ENCODE measurements at places on chromosomes 3 and 15.
A peak's percentile ranks its signal among the peaks of the same experiment; 100 is the strongest.

- peak; percentile 23 for DNase-seq
Observed at GRCh38 chr3:144127700-144128099, 156.1 kb downstream of the DIPK2A start.

DNA sequence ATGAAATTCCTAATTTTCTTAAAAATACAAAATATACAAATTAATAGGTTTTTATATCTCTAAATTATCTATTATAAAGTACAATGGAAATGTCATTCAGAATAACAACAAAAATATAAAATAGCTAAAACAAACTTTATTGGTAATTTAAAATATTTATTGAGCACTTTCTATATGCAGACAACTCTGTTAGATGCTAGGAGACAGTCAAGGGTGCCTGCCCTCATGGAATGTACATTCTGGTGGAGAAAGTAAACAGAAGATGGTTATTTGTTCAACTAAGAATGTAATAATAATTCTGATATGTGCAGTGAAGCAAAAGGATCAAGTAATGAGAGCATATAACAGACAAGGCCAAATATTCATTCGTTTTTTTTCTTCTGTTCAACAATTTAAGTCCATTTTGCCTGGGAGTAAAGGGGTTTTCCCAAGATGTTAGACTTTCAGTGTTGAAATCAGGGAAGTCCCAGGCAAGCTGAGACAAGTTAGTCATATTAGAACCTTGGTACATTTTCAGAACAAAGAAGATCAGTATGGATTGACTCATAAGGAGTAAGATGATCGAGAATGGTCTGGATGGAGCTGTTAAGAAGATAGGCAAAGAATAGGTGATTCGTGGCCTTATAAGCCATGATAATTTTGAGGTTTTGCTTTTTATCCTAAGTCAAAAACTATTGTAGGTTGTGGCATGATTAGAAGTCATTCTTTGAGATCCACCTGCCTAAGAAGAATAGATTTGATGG is 150.2 kb upstream of the MLF1 start:
- DNase-seq, result no peak

DNA sequence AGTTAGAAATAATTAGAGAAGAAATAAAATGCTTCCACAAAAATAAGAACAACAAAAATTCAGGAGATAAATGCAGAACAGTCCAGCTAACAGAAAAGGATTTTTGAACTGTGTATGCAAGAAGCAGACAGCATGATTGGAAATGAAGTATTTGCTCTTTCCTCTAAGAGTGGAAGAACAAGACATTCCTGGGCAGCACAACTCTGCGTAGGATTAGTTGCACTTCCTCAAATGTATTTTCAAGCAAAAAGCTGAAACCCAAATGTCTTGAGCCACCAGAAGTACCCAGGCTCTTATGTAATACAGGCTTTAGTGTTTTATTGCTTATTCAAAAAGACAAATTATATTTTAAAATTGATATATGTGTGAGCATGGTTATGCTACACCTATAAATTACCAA is 127.2 kb downstream of the ZBTB20 start:
- DNase-seq, result no peak

DNA sequence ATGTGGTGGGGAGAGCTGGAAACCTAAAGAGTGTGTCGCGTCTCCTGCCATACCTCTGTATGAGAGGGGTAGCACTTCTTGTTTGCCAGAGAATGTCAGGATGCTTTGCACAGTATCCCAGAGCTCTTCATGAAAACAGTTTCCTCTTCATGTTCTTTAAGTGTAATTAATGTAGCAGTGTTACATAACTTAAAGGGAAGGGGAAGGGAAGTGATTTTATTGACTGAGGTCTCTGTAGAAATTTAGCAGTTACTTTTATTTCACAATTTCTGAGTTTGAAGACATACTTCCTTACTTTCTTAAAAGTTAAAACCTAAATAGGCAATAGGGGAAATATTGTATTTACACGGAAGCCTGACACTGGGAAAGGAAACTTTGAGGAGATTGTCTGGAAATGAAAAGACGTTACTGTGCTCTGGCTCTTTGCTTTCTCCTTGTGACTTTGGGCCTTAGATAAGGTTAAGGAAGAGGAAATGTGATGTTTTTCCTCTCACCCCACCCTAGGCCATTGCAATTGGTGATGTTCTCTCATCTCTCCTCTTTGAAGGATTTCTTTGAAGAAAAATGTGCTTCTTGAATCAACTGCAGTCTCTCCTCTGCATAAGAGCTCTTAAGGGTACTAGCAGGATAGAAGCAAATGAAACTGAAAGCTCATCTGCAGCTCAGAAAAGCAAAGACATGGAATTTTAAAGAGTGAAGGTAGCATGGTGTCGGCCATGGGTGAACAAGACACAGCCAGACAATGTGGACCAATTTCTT is 6.0 kb downstream of the NXPE3 start:
- DNase-seq, result no peak

GRCh38 chr3:140342668-140343067 is 335.2 kb upstream of the TRIM42 start:
- no peak for DNase-seq

GRCh38 chr15:43903864-43904290 is 77.1 kb downstream of the WDR76 start:
- peak; percentile 78 for DNase-seq

DNA sequence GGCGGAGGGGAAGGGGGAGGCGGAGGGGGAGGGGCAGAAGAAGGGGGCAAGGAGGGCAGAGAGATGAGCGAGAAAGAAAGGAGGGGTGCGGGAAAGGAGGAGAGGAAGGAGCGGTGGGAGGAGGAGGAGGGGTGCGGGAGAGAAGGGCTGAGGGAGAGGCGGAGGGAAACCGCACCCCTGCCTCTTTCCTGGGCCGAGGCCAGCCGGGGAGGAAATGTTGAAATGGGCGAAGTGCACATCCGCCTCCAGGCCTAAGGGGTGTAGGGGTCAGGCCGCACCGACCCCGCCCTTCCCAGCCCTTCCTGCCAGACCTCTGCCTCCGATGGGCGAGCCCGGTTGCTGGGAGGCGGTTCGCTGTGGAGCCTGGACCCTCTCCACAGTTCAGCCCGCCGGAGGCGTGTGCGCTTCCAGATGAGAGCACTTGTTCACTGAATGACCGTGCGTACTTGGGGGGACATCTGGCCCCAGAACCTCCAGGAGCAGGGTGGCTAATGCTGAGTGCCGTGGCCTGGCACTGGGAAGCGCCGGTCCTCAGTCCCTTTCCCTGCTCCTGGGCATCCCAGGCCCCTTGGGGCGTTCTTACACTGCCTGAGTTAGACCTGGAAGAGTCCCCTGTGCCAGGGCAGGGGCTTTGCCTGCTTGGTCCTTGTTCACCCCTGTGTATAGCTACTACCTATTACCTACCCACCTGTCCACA is 110.3 kb upstream of the KLF13 start:
- peak; percentile 73 for DNase-seq

- DNase-seq, result no peak
Observed at GRCh38 chr3:106261396-106261795, 392.6 kb upstream of the CBLB start.

GRCh38 chr15:38605744-38606143 is 41.1 kb upstream of the RASGRP1 start:
- no peak for DNase-seq

DNA sequence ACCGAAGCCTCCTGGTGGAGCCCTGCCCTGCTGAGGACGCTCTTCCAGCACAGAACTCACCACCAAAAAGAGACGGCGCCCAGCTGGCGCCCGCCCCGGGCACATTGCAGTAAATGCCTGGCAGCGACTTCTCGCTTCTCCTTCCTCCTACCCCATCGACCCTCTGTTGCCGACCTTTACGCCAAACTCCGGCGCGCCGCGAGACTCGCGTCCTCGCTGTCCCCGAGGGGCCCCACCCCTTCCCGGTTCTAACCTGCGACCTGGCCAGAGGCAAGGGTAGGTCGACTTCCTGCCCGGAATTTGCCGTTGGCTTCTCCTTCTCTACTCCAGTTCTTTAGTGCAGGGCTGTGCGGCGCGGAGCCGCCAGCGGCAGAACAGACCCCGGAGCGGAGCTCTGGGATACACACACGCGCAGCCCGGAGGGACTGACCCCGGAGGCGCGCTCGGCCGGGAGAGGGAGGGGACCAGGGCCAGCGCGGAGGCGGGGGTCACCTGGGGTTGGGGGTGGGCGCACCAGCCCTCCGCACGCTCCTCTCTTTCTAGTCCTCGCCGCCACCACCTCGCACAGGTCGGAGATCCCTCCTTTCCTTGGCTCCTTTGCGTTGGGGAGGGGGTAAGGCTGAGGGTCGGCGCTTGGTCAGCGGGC is 226.6 kb upstream of the AZI2 start:
- peak; percentile 63 for DNase-seq

DNA sequence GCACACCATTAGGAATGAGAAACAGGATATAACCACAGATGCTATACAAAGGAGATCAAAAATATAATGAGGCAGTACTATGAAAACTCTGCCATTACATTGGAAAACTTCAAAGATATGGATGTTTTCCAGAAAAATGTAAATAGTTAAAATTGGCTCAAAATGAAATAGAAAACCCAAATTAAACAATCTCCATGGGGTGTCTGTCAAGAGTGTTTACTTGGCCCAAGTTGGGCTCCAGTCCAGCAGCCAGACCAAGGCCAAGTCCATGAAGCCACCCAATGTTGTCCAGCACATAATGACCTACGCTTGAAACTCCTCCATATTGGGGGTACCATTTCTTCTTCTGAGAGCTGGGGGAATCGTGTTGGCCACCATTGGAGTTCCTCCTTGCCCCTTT is 37.1 kb downstream of the CTXND1 start:
- DNase-seq, result no peak

DNA sequence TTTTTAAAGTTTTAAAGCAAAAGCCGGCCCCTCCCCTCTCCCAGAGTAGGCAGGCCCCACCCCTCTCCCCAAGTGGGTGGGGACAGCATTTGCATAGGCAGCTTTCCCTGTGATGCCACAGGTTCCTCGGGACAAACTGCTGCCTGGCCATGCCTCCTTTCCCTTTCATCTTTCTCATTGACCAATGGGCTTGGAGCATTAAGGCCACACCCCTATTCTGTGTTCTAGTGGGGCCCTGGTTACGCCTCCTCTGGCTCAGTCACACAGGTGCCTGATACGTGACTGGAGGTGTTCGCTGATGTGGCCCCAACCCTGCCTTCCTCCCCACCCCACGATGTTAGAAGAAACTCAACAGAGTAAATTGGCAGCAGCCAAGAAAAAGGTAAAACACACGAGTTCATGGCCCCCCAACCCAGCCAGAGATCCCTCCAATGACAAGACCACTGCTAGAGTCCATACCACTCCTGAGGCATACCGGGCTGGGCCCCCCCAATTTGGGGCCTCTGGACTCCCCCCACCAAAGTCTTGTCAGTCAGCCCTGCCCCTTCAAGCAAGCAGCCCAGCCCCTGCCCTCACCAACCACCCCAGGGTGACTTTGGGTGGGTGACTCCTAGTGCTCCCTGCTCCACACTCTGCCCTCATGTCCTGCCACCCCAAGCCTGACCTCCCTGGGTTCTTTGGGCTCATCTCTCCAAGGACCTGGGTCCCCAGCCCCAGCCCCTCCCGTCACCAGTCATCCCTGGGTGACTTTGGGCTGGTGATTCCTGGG is 62.8 kb upstream of the CSPG4 start:
- no peak for DNase-seq

- DNase-seq, result no peak
Observed at GRCh38 chr3:174859114-174859735, at the start of gene NAALADL2. Gene NAALADL2 (plus strand): TSS chr3:174859334.

GRCh38 chr3:184683900-184684560 is 27.8 kb downstream of the MAGEF1 start:
- no peak for DNase-seq

DNA sequence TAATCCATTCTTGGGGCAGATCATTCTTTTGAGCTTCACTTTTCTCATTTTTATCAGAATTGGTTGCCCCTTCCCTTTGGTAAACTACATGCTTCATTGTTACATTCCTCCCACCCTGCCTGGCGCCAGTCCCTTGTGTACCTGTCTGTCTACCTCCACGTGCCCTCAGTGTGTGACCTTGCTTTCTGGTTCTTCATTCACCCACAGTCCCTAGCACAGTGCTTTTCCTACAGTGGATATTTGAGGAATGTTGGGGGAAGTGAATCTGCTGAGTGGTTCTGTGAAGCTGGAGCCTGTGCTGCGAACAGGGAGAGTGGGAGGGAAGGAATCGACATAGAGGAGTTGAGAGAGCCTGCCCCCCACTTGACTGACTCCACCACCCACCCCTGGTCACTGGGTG is 23.4 kb downstream of the GPD1L start:
- no peak for DNase-seq

DNA sequence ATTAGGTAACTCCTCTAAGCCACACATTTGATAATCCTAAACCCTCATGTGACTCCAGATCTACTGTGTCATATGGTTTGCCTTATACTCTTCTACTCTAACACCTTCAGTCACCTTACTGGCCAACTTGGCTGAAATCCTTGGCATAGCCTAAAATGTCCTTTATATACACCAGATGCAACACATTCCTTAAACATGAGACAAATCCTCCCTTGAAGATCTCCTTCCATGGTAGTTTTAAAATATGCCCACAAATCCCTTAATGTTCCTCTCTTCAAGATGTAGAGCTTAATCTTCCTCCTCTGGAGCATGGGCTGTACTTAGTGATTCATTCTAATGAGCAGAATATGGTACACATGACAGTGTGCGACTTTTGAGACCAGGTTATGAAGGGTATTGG is 238.9 kb downstream of the SUCLG2 start:
- DNase-seq, result no peak

DNA sequence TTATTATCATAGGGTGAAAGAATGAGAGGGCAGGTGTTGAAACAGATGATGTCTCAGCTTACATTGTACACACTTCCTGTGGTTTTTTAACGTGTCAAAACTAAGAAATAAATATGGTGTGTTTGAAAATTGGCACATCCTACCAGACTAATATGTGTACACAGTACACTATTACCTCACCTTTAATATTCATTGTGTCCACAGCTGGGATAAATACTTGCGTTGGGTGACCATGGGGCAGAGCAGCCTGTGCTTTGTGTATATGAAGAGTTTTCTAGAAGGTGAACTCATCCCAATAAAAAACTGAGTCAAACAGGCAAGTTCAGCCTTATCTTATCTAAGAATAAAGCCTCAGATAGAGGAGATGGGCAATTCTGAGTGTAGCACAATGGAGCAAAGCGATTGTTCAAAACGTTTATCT is 17.3 kb downstream of the SUCNR1 start:
- no peak for DNase-seq

DNA sequence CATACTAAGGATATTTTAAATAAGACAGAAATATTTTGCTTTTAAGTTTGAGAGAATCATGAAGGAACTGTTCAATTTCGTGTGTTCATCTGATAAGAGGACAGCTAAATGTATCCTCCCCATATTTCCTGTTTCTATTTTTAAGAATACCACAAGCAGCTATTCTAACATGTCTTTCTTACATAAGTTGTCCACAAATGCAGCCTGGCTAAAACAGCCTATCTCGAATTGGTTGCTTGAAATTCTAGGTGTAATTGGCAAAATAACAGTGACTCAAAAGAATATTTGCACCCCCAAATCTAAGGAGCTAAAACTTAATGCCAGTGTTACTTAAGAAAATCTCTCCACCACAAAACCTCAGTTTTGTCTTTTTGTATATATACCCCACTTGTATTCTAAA is 35.0 kb downstream of the BTLA start:
- no peak for DNase-seq

All from kidney (tissue), 22 donors.